Naive thymus-derived CD4-positive, alpha-beta T cell (primary cell): ENCODE measurements at places on chromosomes 7 and 10. TPM values are rescaled to one million over a fixed set of nuclear protein-coding genes. Genes with fewer than 3 reads are reported as not detected.

- no peak for DNase-seq
These were observed 179.6 kb downstream of the CELF2 start for GRCh38 chr10:11197266-11197712.

DNA sequence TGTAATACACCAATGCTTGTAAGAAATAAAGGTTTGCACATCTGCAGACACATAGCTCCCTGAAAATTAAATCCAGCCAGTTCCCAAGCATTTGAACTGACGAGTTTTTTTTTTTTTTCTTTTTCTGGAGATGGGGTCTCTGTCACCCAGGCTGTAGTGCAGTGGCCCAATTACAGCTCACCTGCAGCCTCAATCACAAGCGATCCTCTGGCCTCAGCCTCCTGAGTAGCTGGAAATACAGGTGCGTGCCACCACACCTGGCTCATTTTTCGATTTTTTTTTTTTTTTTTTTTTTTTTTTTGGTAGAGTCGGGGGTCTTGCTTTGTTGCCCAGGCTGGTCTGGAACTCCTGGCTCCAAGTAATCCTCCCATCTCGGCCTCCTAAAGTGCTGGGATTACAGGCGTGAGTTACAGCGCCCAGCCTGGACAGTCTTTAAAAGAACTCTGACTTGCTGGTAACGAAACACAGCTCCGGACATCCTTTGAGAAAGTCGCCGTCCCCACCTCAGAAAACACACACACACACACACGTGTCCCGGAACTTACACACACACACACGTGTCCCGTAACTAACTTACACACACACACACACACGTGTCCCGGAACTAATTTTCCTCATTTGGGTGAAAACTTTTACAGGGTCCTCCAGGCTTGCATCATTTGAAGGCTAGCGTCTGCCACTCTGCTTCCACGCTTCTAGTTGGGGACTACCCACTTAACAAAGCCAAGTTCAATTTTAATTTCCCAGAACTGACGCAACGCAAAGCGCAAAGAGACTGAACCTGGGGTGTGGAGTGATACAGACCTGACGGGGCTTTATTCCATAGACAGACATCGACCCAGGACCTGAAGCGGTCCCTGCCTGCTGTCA is 18.6 kb downstream of the OCM2 start:
- peak; percentile 50 for DNase-seq

- no peak for DNase-seq
These were observed 1093.3 kb upstream of the C7orf33 start for GRCh38 chr7:147497246-147497645.

DNA sequence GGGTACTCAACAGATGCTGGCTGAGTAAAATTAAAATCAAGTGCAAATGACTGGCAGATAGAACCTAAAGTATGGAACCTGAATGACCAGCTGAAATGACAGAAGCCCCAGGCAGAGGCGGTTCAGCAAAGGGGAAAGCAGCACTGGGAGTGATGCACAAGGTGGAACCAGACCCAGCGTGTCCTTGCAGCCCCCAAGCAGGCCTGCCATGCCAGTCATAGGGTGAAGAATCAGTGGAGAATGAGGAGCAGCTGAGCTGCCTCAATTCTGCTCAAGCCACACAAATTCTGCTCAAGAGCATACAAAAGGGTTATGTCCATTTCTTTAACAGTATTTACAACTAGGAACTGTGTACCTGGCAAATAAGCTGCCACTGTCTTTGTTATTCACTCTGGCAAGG is 8.7 kb downstream of the ACTR1A start:
- DNase-seq: no peak

GRCh38 chr7:157120181-157120580 is 18.5 kb upstream of the UBE3C start:
- DNase-seq: no peak

DNA sequence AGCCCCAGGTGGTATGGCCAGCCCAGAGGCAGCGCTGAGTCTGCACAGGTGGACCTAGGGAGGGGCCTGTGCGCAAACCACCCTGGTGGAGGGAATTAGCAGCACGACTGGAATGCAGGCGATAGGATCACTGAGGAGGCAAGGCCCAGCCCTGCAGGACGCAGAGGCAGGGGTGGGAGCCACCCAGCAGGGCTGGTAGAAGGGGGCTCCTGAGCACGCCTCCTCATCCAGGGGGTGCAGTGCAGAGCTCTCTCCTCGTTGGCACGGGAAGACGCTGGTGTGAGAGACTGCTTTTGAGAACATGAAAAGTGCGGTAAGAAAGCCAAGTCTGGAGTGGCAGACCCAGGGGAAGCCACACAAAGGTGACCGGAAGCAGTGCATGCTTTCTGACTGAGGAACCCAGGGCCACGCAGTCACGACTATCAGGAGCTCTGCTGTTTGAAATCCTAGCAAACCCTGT is 6.0 kb downstream of the FXYD4 start:
- DNase-seq: no peak

GRCh38 chr7:36011588-36011965 is 141.5 kb upstream of the EEPD1 start:
- DNase-seq: no peak

DNA sequence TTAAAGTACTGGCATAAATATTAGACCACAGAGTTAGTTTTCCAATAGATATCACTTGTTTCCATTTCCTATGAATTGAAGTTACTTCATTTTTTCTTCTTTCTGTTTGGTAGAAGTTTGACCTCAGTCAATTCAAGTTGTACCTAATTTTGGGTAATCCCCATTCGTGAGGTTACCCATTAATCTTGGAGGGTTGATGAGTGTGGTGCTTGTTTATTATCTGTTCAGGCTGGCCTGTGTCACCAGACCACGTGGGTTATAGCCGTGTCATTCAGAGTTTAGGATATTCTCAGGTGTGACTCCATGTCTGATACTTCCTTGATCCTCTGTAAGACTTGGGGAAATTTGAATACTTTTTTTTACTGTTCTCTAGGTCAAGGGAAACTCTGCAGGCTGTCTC is 133.9 kb upstream of the TPK1 start:
- no peak for DNase-seq

- no peak for DNase-seq
These were observed 63.5 kb downstream of the FAM204A start for GRCh38 chr10:118278649-118279048.

- no peak for DNase-seq
These were observed 87.5 kb upstream of the NRP1 start for GRCh38 chr10:33421789-33422462.

- DNase-seq: no peak
These were observed 116.0 kb upstream of the PDLIM1 start for GRCh38 chr10:95406651-95407280.

DNA sequence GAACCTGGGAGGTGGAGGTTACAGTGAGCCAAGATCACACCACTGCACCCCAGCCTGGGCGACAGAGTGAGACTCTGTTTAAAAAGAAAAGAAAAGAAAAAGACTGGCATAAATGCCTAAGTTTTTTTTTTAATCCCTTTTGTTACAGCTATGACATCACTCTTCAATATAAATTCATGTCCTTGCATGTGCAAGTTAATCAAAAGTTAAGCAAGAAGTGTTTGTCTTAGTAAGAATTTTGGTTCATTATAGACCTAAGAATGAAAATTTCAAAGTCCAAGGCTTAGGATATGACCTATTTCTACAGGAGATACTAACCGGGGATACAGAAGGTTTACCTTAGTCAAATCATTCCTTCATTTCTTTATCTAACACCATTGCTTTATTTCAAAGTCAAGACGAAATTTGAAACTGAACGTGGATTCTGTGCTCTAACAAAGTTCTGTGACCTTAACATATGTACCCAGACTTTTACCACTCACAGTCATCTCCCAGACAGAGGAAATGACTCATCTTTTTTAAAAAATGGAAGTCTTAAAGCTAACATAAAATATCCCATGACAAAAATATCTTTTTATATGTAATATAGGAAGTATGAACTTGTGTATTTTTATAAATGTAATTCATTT is 29.3 kb upstream of the ITGB8 start:
- no peak for DNase-seq

DNA sequence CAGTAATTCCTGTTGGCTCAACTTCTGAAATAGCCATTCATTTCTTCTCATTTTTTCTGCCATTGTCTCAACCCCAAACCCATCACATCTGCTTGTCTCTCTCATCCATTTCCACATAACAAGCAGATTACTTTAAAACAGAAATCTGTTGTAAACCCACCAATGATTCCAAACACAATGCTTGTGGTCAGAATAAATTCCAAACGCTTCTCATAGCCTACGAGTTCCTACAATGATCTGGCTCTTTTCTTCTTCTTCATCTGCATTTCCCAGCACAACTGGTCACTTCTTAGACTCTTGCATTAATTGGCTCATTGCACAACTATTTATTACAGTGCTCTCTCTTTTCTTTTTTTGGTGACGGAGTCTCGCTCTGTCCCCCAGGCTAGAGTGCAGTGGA is 364.1 kb downstream of the GATA3 start:
- DNase-seq: no peak

GRCh38 chr10:118977022-118977599 is 52.4 kb upstream of the NANOS1 start:
- DNase-seq: no peak

DNA sequence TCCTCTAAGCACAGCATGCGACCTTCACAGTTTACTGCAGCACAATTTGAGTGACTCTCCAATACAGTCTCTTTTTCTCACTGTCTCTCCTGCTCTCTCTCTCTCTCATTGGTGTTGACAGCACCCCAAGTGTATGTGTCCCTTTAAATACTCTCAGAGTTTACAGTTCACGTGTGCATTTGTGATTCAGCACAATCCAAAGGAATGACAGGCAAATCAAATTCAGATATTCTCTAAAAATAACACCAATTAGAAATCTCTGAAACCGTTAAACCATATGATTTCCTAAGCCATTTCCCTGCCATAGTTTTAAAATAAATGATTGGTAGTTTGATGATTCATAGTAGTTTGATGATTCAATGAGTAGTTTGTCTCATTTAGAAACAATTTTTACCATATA is 104.0 kb upstream of the GAD2 start:
- no peak for DNase-seq

DNA sequence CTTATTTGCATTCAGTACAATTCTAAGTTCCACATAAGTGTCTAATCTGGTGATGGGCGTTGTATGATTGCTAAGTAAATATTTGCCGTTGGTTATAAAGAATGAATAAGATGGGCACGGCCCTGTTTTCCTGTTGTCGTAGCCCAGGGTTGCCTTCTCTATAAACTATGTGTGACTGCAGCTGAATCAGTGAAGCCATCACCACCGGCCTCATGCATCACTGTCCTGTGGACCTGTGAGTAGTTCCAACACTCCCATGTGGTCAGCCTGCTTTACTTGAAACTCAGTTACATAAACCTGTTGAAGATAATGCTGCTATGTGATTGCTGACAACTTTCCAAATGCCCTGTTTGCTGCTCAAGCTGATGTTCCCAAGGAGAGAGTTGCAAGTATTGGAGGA is 21.6 kb upstream of the KLF6 start:
- DNase-seq: no peak

GRCh38 chr7:138934367-138934766 is 46.8 kb downstream of the KIAA1549 start:
- DNase-seq: no peak

GRCh38 chr10:118827053-118827452 is 72.3 kb upstream of the CACUL1 start:
- no peak for DNase-seq

GRCh38 chr10:25974897-25975459 is 40.9 kb downstream of the MYO3A start:
- no peak for DNase-seq

- DNase-seq: no peak
These were observed 83.5 kb downstream of the GNAT3 start for GRCh38 chr7:80428161-80429054.

The CAV1 gene
- 0.15 TPM in 1 of 2 replicates, not detected in the other for total RNA-seq

The CASD1 gene
- total RNA-seq: 22.0 TPM

The NUTM2E gene
- total RNA-seq: 0.49 TPM

The ZNF736 gene
- 54.2 TPM for total RNA-seq
